ENCODE measurements at places on chromosomes 6 and 20.

- H3K4me3 ChIP-seq, result no peak overlapping the region
- no peak for DNase-seq
- H3K36me3 ChIP-seq, result no peaks in the 10 kb centered on the region
- no peaks in the 10 kb centered on the region for H3K27me3 ChIP-seq
- no peak overlapping the region for H3K27ac ChIP-seq
These were observed 490.4 kb upstream of the HS3ST5 start for GRCh38 chr6:114833211-114833610.

DNA sequence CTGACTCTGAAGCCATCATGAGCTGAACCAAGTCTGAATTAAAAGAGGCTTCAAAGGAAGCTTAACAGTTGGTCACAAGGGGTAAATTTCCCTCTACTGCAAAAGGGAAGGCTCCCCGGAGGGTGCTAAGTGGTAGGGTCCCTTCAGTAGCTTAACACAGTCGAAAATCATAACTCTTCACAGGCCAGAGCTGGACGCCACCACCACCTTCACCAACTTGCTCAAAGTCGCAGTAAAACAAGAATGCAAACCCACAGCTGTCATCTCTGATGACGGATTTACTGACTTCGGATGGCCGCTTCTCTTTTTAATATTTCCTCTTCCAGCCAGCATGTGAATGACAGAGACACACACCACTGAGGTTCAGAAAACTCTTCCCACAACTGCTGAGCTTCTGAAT, 144.7 kb upstream of the FBXL4 start:
- no peaks in the 10 kb centered on the region for H3K36me3 ChIP-seq
- no peak overlapping the region for H3K27ac ChIP-seq
- no peak overlapping the region for H3K4me3 ChIP-seq
- no peaks in the 10 kb centered on the region for H3K27me3 ChIP-seq
- no peak for DNase-seq

DNA sequence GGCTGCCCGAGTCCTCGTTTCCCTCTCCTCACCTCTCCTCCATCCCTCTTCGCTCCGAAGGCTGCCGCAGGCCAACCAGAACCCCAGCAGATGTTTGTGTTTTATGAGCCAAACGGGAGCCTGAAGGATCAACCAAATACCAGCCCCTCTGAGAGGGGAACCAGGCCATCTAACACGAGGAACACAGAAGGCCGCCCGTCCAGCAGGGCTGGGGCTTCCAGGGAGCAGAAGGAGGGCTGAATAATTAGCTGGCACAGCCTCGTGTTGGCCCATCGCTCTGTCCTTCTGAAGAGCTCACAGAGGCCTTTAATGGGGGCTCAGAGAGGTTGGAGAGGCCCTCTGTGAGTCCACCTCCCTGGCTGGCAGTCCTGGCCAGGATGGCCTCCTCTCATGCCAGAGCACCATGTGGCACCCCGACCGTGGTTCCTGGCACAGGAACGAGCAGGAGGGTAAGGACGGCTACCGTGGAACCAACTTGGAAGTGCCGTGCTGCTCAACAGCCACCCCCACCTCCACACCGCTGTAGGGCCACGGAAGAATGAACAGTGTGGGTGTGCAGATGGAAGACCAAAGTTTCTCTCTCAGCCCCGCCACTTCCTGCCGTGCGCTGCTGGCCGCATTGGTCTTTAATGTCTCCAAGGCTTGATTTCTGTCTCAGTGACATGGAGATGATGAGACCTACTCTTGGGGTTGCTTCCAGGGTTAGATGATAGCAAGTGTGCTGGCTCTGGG, 155.2 kb downstream of the SCML4 start:
- H3K4me3 ChIP-seq, result no peak overlapping the region
- no peak overlapping the region for H3K27ac ChIP-seq
- H3K27me3 ChIP-seq, result no peaks in the 10 kb centered on the region
- H3K36me3 ChIP-seq, result no peaks in the 10 kb centered on the region
- H3K4me1 ChIP-seq, result no peaks in the 10 kb centered on the region

DNA sequence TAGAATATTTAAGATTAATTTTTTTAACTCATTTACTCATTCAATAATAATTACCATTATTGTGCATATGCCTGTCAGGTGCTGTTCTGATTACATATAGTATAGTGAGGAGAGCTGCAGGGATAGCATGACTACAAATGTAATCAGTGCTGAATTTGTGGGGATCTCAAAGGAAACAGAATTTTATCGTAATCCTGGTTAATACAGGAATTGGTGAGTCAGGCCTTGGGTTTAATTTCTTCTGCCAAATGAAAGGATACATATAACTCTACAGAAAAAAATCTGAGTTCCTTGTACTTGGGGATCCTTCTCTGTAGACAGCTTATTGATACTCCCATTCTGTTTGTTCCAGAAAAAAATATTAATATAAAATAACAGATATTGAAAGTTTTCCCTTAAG, 297.2 kb downstream of the GJA1 start:
- H3K4me1 ChIP-seq, result peaks cover 20% of the 10 kb centered on the region
- no peaks in the 10 kb centered on the region for H3K36me3 ChIP-seq
- H3K27ac ChIP-seq, result no peak overlapping the region

GRCh38 chr6:93371756-93372155, 47.6 kb downstream of the EPHA7 start:
- no peak overlapping the region for H3K4me3 ChIP-seq
- no peak overlapping the region for H3K27ac ChIP-seq
- H3K4me1 ChIP-seq, result no peaks in the 10 kb centered on the region
- H3K27me3 ChIP-seq, result no peaks in the 10 kb centered on the region
- no peak for DNase-seq

Data from DND-41 (cell line).